Stimulated activated CD4-positive, alpha-beta T cell treated with anti-CD3 and anti-CD28 coated beads, Interleukin-12 subunit alpha, Interleukin-12 subunit beta, amount 100 ng/mL, for 24 hours (primary cell): ENCODE measurements at places on chromosomes 4 and X.
A peak's percentile ranks its signal among the peaks of the same experiment; 100 is the strongest.

GRCh38 chrX:17500145-17500579 lies 125.2 kb downstream of the NHS start:
- DNase-seq: no peak

DNA sequence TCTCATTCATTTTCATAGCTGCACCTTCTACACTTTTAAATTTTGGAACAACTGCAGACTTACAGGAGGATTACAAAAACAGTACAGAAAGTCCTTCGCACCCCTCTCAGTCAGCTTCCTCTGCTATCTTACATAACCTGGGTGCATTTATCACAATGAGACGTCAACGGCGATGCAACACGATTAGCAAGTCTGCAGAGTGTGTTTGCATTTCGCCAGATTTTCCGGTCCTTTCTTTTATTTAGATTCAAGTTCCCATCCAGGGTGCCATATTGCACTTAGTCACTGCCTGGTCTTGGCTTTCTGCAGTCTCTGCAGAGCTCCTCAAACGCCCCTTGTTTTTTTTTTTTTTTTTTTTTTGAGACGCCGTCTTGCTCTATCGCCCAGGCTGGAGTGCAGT lies 85.9 kb downstream of the ASMT start:
- no peak for DNase-seq

GRCh38 chr4:171621646-171622045 lies 191.6 kb upstream of the GALNTL6 start:
- DNase-seq: no peak

GRCh38 chr4:174358829-174359228 lies 75.1 kb downstream of the CEP44 start:
- no peak for DNase-seq

DNA sequence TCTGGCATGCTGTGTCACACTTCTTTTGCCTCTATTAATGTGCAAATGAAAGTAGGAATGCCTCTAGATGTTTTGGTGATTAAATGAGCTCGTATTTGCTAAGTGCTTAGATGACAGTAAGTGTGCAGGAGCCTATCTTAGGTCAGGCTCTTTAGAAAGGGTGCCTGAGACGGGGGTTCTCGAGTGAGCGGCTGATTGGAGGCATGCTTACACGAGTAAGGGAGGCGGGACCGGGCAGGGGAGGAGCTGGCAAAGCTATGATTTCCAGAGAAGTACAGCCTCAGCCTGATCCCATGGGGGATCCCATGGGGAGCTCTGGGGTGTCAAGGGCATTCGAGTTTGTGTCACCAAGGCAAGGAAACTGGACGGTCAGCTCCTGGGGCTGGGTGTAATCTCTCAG lies 44.8 kb downstream of the CLDN34 start:
- no peak for DNase-seq

- no peak for DNase-seq
Measured at GRCh38 chr4:189941005-189941450, 356 bp downstream of the FRG1 start.

GRCh38 chr4:77385124-77385969 lies 220.3 kb upstream of the CXCL13 start:
- peak; percentile 45 for DNase-seq

GRCh38 chr4:28482580-28483270 lies 1622.1 kb downstream of the STIM2 start:
- DNase-seq: no peak

- no peak for DNase-seq
Measured at GRCh38 chr4:174318829-174319764, 35.4 kb downstream of the CEP44 start.

DNA sequence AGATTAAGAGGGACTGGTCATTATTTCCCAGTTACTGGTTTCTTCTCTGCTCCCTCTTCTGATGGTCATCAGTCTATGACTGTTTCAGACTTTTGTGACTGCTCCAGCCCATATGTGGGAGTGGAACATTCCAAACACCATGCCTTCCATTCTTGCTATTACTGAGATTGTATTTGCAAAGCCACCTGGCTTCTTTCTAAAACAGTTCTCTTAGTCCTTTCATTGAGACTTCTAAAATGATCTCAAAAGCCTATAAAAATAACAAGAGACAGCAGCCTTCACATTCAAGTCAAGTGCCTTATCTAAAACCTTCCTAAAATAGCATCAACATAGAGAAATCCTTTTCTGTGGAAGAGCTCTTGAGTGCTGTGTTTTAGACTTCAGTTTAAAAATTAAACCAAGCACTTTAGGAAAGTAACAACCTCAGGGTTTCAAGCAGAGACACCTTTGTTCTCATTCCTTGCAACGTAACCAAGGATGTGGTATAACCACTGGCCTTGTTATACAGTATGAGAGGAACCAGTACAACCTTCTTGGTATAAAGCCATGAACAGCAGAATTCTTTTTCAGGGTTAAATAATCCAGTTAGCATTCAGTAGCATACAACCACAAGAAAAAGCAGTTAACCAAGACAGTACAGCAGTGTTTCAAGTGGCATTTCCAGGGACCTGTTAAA lies 97.1 kb downstream of the NFKB1 start:
- no peak for DNase-seq

DNA sequence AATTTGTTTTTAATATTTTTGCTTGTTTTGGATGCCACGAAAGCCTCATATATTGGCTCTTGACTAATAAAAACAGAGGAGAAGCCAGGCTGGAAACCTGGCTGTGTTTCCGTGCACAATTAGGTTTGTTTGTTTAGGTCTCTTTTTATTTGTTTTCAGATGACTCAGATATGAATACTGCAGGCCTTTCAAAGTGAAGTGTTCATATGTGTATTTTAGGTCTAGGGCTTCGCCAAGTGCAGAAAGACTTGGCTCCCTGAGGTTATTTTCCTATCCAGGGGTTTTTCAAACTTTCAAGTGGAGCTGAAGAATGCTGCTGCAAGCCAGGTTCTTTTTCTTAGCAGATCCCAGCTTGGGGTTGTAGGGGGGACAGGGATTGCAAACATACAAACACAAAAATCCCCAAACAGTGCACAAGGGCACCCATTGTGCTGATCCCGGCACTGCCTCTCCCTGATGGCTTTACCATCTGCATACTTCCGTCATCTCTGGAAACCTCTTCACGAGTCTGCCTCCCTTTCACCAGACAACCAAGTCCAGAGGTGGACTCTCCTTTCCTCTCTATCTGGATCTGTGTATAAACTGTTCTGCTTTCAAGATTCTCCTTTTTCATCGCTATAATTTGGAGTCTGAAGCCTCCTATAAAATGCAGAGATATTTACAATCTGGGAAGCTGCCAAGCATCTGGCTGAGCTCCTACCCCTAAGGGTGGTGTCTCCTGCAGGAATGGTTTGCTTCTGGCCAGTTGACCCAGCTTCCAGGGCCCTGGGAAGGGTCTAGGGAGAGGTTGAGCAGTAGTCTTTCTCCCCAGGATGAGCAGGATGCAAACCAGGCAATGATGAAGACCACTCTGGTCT lies 108.6 kb downstream of the SMIM20 start:
- DNase-seq: no peak

- DNase-seq: no peak
Measured at GRCh38 chrX:68672581-68673318, 25.3 kb downstream of the STARD8 start.

- no peak for DNase-seq
Measured at GRCh38 chrX:41529221-41529620, 82.1 kb downstream of the NYX start.

DNA sequence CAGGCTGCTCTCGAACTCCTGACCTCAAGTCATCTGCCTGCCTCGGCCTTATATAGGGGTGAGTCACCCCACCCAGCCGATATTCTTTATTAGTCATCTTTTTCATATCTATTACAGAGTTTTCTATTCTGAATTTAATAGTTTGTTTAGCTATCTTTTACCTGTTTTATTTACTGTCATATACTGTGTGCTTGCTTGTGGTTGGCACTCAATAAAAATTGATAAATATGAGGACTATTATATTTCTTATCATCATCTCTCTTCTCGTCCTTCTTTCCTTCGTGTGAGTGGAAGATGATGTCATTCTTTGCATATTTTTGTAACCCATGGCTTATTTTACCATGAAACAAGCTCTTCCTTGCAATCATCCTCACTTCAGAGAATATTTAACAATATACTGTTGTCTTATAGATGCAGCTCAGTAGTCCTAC lies 265.5 kb downstream of the ARHGAP24 start:
- no peak for DNase-seq

- no peak for DNase-seq
Measured at GRCh38 chr4:77092975-77093374, 17.2 kb upstream of the CCNI start.

GRCh38 chr4:159867673-159868072 lies 764.8 kb downstream of the RAPGEF2 start:
- no peak for DNase-seq

- DNase-seq: no peak
Measured at GRCh38 chr4:157700898-157701694, 471.7 kb downstream of the GASK1B start.

DNA sequence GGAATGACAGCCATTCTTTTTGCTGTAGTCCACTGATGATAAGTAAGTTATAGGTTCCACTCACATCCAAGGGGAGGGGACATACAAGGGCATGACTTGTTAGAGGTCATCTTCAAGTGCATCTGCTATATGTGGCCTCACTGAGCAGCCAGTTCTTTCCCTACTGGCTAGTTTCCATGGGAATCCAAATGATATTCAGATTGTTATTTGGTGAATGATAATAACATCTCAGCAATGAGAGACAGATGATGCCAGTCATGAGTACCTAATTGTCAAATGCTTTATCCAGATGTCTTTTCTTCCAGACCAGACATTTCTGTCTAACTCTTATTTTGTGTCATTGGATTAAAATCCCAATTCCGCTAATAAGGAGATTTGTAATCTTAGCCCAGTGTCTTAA lies 460.4 kb upstream of the BOD1L1 start:
- DNase-seq: no peak

- DNase-seq: no peak
Measured at GRCh38 chrX:117771384-117771783, 345.2 kb downstream of the KLHL13 start.

GRCh38 chrX:153353416-153353815 lies 19.5 kb downstream of the ZNF275 start:
- no peak for DNase-seq

DNA sequence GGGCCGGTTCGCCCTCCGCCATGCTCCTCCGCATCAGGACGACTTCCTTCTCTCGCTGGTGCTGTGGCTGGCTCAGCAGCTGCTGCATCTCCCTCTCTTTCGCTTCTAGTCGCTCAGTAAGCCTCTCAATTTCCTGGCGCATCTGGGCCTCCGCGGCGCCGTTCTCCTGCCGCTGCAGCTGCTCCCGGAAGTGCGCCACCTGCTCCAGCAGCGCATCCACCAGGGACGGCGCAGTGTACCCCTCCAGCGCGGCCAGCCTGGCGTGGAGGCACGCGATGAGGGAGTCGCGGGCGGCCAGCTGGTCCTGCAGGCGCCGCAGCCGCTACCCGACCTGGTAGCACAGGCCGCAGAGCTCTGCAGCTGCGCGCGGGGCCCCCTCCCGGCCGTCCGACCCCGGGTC lies 97.4 kb upstream of the MED14 start:
- no peak for DNase-seq

GRCh38 chr4:75213480-75213879 lies 280.6 kb downstream of the PARM1 start:
- no peak for DNase-seq

- no peak for DNase-seq
Measured at GRCh38 chrX:8204943-8205342, 33.9 kb upstream of the VCX2 start.
